ENCODE measurements at places on chromosomes 11 and 22. TPM values are rescaled to one million over a fixed set of nuclear protein-coding genes. Genes with fewer than 3 reads are reported as not detected.

Gene OR51E2
- polyA plus RNA-seq, result 0.82 TPM

Gene ATG13
- polyA plus RNA-seq, result 63.2 TPM

Gene FJX1
- 18.2 TPM for polyA plus RNA-seq

Gene RBX1
- 68.6 TPM for polyA plus RNA-seq

Gene ZFTA
- polyA plus RNA-seq, result 54.8 TPM

Gene PRDM10
- polyA plus RNA-seq, result 8.2 TPM

Gene IRAG1
- polyA plus RNA-seq, result 10.1 TPM

Gene PLA2G3
- polyA plus RNA-seq, result 0.24 TPM

Gene SCT
- polyA plus RNA-seq, result 4.1 TPM

Gene TRIM49
- not detected for polyA plus RNA-seq

Gene TMPRSS6
- polyA plus RNA-seq, result 0.35 TPM

Gene NCAM1
- polyA plus RNA-seq, result 94.3 TPM

Gene SCGB2A2
- not detected for polyA plus RNA-seq

Gene PGA5
- 0.53 TPM for polyA plus RNA-seq

Gene NAGA
- polyA plus RNA-seq, result 26.7 TPM

Gene ACTN3
- 0.60 TPM for polyA plus RNA-seq

Gene ART1
- polyA plus RNA-seq, result not detected

Gene FAM168A
- polyA plus RNA-seq, result 45.7 TPM

Gene CARD16
- polyA plus RNA-seq, result 1.3 TPM

Gene TESMIN
- 23.3 TPM for polyA plus RNA-seq

Gene UBE2L6
- 41.9 TPM for polyA plus RNA-seq

Gene SCGB1D2
- polyA plus RNA-seq, result 1.1 TPM

Gene C22orf31
- polyA plus RNA-seq, result 1.2 TPM

Gene SMTN
- polyA plus RNA-seq, result 51.1 TPM

Gene MS4A4E
- polyA plus RNA-seq, result 0.92 TPM

Gene JAML
- 2.7 TPM for polyA plus RNA-seq

Gene FAU
- polyA plus RNA-seq, result 672 TPM

Gene ANGPTL5
- polyA plus RNA-seq, result not detected

Gene RIMBP3B
- polyA plus RNA-seq, result not detected

Gene PNPLA3
- polyA plus RNA-seq, result 1.5 TPM

Gene OR4C11
- polyA plus RNA-seq, result not detected

Gene MSANTD2
- polyA plus RNA-seq, result 24.3 TPM

Gene PELI3
- polyA plus RNA-seq, result 6.6 TPM

Gene C11orf86
- not detected for polyA plus RNA-seq

Gene CBX6
- 40.5 TPM for polyA plus RNA-seq

Gene GPR83
- polyA plus RNA-seq, result 0.54 TPM

Gene AHNAK
- 182 TPM for polyA plus RNA-seq

Gene DEPDC7
- polyA plus RNA-seq, result 7.3 TPM

Gene CARD10
- polyA plus RNA-seq, result 27.6 TPM

Gene GPHA2
- 3.1 TPM for polyA plus RNA-seq

Gene CKAP5
- 93.3 TPM for polyA plus RNA-seq

Gene ARHGAP1
- polyA plus RNA-seq, result 46.0 TPM
